Astrocyte of the spinal cord (primary cell): ENCODE measurements at places on chromosomes 13 and 19.

DNA sequence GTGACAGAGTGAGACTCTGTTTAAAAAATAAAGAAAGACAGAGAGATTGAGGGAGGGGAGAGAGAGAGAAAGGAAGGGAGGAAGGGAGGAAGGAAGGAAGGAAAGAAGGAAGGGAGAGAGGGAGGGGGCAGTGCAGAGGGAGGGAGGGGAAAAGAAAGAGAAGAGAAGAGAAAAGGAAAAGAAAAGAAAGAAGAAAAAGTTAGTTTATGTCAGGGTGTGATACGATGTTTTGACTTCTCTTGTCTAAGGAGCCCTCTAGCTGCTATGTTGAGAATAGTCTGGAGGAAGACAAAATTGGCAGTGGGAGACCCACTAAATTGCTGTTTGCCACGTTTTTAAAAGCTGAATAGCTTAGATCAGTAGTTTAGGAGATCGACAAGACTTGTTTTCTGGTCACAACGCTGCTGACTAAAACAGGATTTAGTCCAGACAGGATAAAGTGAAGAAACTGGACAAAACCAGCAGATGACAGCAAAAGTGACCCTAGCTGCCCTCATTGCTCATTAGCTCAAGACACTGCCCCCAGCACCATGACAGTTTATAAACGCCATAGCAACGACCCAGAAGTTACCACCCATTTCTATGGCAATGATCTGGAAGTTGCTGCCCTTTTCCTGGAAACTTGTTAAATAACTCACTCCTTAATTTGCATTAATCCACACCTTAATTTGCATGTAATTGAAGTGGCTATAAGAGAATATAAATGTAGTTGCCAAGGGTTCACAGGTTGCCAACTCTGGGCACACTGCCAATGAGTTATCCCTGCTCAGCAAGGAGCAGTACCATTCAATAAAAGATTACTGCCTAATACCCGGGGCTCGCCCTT lies 11.1 kb downstream of the TEX101 start:
- no peak for DNase-seq

GRCh38 chr13:48975101-48975855 lies 434 bp upstream of the FNDC3A start:
- peak; percentile 73 for DNase-seq

GRCh38 chr13:39578821-39579291 lies 24.1 kb downstream of the LHFPL6 start:
- DNase-seq = peak; percentile 50

DNA sequence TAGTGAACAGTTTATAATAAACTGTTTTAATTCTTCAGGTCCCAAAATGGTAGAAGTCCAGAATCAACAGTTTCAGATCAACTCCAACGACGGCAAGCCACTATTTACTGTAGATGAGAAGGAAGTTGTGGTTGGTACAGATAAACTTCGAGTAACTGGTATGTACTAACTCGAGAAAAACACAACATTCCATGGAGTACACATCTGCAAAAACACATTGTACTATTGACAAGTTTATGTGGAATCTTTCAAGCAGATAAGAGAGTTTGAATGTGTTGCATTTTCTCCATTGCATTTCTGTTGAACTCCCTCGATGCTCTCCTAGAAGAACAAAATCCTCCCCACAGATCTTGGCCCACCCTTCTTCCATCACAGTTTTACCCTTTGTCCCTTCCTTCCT lies 98.5 kb downstream of the SGCG start:
- no peak for DNase-seq

DNA sequence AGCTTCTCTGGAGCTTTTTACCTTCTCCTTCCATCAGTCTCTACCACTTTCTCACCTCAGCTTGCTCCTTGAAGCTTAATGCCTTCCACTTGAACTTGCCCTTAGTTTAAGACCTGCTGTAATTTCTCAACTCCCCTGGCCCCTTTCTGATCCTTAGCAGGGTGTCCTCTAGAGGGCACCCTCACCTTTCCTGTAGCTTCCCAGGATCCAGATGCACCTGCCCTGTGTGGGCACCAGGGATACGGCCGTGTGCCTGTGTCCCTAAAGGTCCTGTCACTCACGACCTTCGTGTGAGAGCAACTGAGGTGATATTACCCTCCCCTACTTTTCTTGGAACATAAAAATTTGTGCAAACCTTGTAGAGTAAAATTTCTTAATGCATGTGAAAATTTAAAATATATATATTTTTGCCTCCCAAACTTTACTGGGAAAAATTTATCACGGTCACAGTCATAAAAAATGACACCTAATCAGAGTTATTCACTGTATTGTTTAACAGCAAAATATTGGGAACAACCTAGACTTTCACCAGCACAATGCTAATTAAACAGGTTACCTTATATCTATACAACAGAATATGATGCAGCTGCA lies 46.4 kb downstream of the PSG3 start:
- DNase-seq = peak; percentile 36

DNA sequence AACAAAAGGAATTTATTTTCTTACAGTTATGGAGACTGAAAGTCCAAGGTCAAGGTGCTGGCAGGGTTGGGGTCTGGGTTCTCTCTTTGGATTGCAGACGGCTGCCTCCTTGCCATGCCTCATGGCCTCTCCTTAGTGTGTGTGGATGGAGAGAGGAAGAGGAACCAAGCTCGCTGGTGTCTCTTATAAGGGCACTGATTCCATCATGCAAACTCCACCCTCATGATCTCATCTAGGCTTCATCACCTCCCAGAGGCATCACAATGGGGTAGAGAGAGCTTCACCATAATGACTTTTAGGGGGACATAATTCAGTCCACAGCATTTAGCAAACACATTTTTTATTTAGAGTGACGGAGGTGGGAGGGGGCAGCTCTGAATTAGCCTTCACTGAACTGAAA lies 104.9 kb upstream of the ABCC4 start:
- DNase-seq = no peak

DNA sequence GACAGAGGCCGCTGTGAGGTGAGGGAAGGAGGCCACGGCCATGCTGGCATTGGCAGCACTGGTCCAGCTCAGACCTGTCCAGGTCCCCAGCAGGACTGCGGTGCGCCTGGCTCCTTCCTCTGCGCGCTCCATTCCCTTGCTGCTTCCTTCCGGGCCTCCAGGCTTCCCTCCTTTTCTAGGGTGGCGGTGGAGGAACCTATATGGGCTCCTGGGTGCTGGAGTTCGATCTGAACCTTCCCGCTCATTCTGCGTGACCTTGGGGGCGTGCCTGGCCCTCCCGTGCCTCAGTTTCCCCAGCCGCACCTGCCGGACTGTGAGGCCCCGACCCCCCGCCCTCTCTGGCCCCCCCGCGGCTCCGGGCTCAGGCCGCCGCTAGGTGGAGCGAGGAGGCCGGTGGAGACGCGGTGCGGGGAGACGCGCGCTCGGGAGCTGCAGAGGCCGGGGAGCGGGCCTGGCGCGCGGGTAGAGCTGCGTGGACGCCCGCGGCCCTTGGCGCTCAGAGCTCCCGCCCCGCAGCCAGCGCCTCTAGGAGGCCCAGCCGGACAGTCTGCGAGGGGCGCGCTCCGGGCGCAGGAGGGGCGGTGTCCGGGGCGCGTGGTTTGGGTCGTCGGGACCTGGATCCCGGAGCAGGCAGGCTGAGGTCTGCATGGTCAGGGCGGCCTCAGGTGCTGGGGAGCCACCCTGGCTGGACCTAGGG lies 29.9 kb downstream of the EFNA2 start:
- peak; percentile 33 for DNase-seq

DNA sequence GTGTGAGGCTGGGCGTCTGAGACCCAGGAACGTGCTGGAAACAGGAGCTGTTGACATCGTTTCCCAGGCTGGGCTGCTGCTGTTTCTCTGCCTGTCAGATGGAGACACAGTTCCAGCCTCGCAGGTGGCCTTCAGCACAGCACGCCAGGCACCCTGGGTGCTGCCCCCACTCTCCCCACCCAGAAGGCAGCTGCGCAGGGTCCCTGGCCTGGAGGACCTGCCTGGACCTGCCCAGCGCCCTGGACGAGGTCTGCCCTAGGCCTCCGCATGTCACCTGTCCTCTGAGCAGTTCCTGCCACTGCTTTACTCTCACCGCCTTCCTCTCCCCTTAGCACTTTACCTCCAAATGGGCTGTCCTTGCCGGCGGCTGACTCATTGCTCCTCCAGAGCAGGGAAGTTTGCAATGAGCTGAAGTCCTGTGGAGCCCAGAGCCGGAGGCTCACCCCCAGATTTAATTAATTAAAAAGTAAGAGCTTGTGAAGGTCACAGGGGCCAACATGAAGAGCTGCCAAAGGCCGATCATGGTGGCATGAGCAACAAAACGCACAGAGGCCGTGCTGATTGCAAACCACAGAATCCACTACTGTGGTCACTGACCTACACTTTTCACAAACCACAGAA lies 32.2 kb downstream of the C13orf46 start:
- peak; percentile 77 for DNase-seq

- no peak for DNase-seq
Observed at GRCh38 chr19:16627928-16628182, 149 bp downstream of the MED26 start.

GRCh38 chr13:21882766-21883165 lies 211.9 kb downstream of the FGF9 start:
- no peak for DNase-seq

GRCh38 chr19:35805526-35806102 lies 7.0 kb downstream of the PRODH2 start:
- no peak for DNase-seq
